D721Med (cell line): ENCODE measurements at places on chromosomes 7 and 10.

GRCh38 chr10:228366-228765, 93.1 kb downstream of the ZMYND11 start:
- DNase-seq, result no peak

DNA sequence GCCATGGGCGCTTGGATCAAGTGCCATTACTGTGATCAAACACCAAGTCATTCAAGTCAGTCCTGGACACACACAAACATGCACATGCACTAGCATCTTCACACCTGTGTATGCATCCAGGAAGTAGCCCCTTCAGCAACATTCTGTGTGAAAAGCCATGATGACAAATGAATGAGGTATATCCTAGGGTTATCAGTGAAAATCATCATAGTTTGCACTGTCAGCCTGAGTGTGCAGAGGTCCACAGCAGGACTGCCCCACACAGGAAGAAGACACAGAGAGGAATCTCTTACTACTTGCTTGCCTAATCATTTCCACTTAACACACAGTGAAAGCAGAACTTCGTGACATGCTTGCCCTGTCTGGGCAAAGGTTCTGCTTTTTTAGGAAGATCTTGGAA, 184.0 kb upstream of the ADO start:
- DNase-seq, result no peak

DNA sequence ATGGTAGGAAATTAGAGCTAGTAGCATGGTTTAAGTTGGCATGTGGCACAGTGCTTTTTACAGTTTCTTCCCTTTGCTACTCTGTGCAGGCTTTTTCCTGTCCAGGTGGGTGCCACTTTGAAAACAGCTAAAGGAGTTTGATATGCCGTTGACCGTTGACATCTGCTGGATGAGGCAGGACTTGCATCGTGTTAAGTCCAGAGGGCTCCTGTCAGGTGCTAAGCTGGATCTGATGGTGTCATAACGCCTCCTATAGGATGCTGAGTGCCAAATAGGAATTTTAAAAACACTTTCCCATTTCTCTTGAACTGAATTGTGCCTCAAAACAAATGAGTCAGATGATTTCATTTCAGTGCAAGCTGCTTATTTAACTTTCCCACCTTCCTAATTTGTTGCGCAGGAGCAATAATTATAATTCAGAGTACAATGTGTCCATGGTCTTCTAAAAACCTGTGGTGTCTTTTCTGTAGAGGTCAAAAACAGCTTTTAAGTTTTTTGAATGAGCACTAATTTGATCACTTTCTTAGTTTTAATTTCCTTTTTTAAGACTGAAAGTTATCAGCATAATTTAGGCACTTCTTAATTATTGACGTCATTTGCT, 178.3 kb downstream of the CDCA7L start:
- no peak for DNase-seq

DNA sequence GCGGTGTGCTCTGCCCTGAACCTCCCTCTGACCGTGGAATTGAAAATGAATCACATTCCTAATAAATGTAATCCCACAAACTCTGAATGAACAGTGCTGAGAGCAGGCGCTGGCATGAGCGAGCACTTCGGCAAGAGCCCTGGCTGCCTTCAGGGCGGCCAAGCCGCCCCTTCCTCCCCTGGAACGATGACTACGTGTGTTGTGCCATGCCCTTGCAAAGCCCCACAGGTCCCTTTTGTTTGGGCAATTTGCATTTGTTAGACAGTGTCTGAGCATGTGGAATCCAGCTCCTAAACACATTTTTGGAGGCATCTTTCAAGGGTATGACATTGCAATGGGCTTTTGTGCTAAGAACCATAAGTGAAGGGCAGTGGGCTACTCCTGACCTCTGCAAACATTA, 95.6 kb upstream of the MKI67 start:
- no peak for DNase-seq

- no peak for DNase-seq
Observed at GRCh38 chr7:54354436-54354835, 187.7 kb upstream of the VSTM2A start.

- no peak for DNase-seq
Observed at GRCh38 chr7:103141753-103142404, 7.0 kb downstream of the NAPEPLD start.

DNA sequence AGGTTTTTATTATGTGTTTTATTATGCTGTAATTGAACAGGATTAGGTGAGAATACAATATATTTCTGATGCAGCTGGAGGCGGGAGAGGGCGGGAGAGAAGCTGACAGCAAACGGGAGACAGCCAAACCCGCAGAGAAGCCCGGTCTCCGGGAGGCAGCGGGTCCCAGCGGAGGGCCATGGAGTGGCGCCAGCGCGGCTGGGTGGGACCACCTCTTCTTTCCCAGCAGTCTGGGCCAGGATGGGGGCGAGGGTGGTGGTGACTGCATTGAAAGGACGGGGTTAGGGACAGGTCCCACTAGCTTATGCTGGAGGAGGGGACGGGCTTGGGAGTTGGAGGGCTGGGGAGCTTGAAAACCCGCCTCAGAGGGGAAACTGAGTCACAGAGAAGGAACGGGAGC, 14.5 kb upstream of the KAZALD1 start:
- no peak for DNase-seq

DNA sequence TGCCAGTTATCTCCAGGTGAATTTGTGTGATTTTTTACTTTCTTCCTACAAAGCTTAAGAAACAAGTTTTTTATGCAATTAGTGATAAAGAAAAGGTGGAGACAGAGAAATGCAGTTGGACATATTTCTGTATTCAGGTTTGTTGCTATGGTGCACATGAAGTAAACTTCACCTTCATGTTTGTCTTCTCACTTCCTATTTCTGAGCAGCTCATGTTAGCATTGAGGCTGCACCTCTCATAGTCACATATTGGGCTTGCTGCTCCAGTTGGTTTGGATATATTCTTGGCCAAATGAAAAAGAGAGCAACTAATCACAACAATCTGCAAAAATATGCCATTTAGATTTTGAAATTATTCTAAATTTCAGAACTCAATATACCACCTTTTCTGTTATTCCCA, 475.6 kb upstream of the ZWINT start:
- DNase-seq, result no peak

GRCh38 chr10:79331709-79332108, 15.6 kb upstream of the PPIF start:
- no peak for DNase-seq

GRCh38 chr7:99642027-99642426, 25.3 kb downstream of the ZSCAN25 start:
- no peak for DNase-seq

GRCh38 chr7:106520962-106521514, 139.9 kb downstream of the CCDC71L start:
- no peak for DNase-seq

GRCh38 chr10:68474021-68474420, 2.2 kb upstream of the DNA2 start:
- DNase-seq, result no peak

DNA sequence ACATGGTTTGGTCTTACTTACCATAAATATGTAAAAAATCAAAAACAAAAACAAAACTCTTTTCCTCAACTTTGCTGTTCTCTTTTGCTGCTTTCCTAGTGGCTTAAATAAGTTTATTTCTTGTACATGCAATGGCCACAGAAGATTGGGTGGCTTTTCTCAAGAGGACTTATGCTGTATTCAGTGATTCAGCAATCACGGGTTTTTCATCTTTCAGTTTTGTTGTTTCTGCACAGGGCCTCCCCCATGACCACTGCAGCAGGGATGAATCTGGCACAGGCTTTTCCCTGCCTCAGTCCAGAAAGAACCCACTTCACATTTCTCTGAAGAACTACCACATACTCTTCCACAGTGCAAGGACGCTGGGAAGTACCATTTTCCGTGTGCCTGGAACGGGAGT, 355.0 kb downstream of the RNLS start:
- no peak for DNase-seq

GRCh38 chr10:123398180-123398591, 244.0 kb downstream of the BUB3 start:
- no peak for DNase-seq

DNA sequence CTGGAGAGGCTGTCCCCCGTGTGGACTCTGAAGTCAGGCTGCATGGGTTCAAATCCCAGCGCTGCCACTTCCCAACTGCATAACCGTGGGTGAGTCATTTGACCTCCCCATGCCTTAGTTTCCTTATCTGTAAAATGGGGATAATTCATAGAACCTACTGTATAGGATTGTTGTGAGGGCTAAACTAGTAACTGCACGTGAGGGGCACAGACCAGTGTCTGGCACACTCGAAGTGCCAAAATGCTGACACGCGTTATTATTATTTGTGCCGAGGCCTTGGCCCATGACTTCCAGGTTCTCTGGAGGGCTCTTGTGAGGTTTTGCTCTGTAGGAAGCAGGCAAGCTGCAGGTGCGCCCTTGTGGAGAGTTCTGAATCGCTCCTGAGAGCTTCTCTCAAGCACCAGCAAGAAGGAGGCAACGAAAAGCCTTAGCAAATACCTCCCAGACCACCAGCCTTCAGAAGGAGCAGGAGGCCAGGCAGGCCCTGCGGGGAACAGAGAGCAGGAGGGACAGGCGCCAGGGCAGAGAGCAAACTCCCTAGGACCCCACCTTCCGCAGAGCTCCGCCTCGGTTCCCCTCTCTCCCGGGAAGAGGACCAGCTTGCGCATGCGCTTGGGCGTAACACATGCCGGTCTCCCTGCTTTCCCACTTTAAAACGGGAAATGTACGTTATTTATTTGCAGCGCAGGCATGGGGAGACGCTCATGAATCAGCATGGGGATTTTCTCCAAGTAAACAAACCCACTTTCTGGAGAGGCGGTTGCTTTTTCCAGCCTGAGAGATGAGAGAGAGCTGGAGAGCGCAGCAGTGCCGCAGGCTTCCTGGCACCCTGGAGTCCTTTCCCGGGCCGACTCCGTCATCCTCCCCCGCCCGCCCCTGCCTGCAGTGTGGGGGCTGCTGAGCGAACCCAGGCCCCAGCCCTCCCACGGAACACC, 39.6 kb downstream of the SORCS3 start:
- no peak for DNase-seq

DNA sequence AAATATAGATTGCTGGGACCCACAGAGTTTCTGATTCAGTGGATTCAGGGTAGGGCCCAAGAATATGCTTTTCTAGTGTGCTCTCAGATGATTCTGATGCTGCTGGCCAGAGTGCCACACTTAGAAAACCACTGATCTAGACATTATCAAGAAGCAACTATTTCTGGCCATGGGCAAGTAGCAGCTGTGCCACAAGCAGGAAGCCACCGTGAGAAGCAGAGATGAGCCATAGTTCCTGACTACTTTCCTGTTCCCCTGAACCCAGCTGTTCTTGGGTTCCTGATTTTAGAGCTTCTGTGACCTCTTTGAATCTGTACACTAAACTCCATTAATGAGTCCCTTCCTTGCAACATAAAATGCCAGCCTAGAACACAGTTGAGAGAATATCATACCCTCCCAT, 38.1 kb upstream of the PIK3AP1 start:
- no peak for DNase-seq

- no peak for DNase-seq
Observed at GRCh38 chr7:40608321-40609075, 473.7 kb downstream of the SUGCT start.

DNA sequence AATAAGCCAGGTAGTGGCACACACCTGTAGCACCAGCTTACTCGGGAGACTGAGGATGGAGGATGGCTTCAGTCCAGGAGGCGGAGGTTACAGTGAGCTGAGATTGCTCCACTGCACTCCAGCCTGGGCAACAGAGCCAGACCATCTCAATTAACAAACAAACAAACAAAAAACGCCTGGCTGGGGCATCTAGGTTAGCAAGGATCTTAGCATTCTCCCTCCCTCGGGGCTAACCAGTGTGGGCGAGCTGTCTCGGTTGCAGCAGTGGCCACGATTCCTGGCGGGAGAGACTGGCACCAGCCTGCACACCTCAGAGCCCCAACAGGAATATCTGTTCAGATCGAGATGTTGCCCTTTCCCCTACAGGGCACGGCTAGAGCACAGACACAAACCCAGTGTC, 91.3 kb upstream of the KCTD7 start:
- DNase-seq, result no peak

GRCh38 chr10:124239696-124240095, 146.3 kb upstream of the CHST15 start:
- no peak for DNase-seq

- no peak for DNase-seq
Observed at GRCh38 chr10:100348389-100348927, 1.4 kb downstream of the SCD start.

DNA sequence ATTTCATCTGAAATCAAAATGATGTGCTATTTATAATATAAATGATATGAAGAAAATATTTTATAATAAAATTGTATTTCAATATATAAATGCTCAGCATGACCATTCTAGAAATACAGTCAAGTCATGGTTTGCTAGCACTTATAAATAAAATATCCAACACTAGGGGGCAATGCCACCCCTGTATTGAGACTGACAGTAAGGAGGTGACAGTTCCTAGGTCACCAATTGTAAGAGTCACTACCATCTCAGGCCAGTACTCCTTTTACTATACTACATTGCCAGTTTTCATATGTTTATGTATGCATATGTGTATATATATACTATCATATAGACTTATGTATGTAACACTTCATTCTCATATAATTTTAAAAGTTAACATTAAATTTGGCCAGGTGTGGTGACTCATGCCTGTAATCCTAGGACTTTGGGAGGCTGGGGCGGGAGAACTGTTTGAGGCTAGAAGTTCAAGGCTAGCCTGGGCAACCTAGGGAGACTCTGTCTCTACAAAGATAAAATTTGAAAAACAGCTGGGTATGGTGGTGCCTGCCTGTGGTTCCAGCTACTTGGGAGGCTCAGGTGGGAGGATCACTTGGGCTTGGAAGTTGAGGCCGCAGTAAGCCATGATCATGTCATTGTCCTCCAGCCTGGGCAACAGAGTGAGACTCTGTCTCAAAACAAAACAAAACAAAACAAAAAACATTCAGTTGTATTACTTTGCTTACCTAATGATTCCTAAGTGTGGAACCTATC, 2.4 kb upstream of the CNOT4 start:
- no peak for DNase-seq

- no peak for DNase-seq
Observed at GRCh38 chr7:2295936-2296620, 18.2 kb downstream of the SNX8 start.

DNA sequence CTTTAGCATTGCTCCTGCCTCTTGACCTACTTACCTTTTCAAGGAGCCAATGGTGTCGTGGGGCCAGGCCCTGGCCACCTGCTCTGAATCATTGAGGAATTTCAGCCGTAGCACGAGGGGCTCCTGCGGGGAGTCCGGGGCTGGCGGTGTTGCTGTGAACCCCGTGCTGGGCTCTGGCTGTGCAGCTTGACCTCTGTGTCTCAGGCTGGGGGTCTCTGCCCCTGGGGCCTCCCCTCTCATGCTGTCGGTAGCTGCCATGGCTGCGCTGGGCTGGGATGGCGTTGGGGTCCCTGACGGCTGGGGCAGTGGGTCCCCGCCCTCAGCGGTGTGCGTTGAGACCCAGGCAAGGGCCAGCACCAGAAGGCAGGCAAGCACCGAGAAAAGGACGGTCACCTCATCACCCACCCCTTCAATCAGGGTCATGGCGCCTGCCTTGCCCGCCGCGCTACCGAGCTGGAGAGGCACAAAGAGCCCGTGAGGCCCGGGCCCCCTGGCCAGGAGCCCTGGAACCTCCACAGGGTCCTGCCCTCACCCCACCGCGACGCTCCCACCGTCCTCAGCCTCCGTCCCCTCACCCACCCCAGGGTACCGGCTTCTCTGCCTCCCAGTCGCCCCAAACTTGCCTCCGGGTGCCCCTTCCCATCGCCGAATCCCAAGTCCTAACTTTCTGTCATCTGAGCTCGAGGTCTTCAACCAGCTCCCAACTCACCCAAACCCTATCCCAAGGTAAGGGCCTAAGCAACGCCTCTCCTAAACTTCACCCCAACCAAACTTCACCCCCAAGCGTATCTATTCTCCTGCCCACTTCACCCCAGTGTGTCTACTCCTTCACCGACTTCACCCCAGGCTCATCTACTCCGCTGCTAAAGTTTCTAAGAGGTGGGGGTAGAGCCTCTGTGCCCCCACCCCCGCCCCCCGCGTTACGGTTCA, 887 bp downstream of the TMUB1 start:
- no peak for DNase-seq
